KG1 (cell line): ENCODE measurements at places on chromosomes 2 and 18.
A peak's percentile ranks its signal among the peaks of the same experiment; 100 is the strongest.

GRCh38 chr18:55522011-55522410 lies 66.0 kb downstream of the TCF4 start:
- DNase-seq: no peak

DNA sequence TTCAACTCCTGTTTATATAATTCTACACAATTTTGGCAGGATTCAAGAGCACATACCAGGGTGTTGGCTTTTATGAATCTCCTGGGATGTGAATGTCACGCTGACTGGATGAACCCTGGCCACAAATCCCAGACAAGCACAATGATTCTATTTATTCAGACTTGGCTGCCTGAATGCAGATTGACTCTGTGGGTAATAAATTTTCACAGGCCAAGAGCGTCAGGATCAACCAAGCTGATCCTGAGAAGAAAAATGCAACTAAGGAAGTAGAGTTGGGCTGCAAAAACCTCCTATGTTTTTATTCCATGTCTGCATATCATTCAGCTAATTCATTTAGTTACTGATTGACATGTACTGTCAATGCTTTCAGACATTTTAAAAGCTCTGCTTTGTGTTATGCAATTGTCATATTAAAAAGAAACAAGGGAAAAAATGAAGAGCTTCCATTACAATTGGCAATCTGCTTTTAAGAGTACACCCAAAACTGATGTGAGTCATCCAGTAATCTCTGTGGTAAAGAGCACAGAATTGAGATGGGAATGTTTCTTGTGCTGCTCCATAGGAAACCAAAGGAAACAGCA lies 173.0 kb upstream of the REV1 start:
- no peak for DNase-seq

GRCh38 chr18:48079885-48080284 lies 149.4 kb upstream of the SMAD2 start:
- no peak for DNase-seq

GRCh38 chr2:82124629-82125028 lies 1820.1 kb upstream of the LRRTM1 start:
- no peak for DNase-seq

- no peak for DNase-seq
Measured at GRCh38 chr18:47931718-47932103, 1.3 kb upstream of the SMAD2 start.

DNA sequence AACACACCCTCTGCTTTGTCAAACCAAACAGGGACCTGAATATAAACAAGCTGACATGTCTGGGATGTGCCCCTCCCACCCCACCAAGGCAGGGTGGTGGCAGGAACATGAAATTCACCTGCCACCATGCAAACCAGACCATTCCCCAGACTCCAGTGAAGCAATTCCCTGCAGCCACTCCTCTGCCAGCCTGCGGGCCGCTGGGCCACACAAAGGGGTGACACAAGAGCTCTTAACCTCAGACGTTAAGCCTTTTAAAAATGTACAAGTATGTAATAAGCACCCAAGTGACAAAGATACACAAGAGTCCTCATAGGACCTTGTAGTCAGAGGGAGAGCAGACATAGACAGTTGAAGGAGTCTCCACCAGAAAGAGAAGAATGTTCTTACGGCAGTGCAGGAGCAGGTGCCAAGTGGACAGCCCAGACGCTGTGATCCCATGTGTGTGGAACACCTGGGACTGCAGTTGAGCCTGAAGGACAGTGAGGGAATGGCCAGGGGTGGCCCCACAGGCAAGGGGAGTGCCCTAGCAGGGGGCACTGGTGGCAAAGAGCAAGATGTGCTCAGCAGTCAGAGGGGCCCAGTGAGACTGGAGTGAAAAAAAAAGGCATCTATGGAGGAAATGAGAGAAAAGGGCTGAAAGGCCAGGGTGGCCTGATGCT lies 36.9 kb downstream of the CRACDL start:
- no peak for DNase-seq

DNA sequence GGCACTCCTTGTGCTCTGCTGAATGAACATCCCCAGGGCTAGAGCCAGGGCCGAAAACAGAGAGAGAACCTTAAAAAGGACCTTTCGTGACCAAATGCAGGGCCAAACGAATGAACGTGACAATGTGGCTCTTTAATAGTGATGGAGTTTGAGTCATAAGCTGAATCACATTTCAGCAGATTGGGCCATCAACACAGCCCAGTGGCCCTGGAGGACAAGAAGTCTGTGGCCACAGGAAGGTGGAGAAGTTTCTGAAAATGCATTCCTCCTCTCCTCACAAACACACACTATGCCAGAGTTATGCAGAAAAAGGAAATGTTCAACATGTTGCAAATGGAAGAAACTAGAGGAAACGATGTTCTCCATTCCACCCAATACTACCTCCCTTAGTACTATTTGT lies 415.8 kb downstream of the HRH4 start:
- DNase-seq: no peak

GRCh38 chr18:59867337-59868104 lies 32.3 kb upstream of the PMAIP1 start:
- no peak for DNase-seq

DNA sequence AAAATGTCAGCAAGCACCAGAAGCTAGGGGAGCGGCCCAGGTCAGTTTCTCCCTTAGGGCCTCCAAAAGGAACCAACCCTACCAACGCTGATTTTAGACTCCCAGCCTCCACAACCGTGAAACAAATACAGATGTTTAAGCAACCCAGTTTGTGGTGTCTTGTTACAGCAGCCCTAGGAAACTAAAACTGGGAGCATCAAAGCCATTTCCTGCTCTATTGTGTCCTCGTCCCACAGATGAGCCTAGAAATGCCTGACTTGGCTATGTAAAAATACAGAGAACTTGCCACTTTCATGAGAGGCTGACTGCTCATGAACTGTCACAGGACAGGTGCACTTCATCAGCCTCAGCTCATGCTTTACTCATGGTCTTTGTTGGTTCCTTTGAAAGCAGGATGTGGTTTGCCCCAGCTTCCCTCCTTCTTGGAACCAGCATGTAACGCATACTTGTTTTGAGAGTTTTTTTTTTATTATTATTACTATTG lies 97.6 kb upstream of the SLC39A10 start:
- DNase-seq: peak; percentile 68

DNA sequence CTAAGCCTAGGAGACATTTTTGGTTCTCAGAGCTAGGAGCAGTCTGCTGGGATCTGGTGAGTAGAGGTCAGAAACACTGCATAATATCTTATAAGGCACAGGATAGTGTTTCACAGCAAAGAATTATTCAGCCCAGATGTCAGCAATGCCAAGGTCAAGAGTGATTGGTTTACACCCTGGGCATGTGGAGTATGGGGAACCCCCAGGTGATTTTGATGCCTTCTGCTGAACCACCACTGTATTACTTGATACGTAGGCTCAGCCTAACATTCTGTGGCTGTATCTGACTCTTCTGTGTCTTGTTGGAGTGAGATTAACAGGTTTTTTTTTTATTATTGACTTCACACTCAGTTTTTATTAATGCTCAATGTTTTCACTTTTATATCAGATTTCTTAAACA lies 6.0 kb downstream of the DDX18 start:
- DNase-seq: no peak

DNA sequence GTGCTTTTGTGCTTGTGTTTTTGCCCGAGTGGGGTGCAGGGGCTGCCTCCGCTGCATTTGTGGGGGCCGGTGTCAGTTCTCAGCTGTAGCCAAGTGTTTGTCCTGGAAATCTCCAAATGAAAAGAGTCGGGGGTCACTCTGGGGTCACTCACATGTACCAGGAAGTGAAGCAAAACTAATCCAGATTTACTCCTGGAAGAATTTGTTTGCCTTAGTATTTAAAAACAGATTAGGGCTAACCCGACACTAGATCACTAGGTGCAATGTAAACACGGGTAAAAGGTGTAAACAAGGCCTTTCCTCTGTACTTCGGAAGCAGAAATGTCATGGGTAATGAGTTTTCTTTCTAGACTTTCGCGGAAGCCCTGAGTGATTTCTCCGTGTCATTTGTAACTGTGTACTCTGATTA lies 50.3 kb downstream of the GBX2 start:
- DNase-seq: no peak

DNA sequence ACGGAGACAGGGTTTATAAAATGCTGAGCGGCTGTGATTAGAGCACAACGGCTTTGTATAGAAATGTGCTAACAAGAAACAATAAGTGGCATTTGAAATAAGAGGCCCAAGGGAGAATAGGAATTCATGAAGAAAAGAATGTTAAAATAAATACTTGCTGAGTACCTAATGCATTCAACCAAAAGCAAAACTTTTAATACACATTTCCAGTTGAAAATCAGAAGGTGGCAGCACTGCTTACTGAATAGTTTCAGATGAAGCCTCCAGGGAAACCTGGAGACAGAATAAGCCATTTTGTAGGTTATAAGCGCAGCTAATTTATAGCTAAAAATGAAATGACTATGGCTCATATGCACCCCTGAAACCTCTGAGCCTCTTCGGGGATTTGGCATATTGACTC lies 286.6 kb downstream of the DPP10 start:
- DNase-seq: no peak

GRCh38 chr2:150357770-150358467 lies 129.5 kb downstream of the RND3 start:
- DNase-seq: no peak
